Hematopoietic multipotent progenitor cell treated with erythropoietin and hydrocortisone succinate and interleukin-3 and kit ligand, for 4 days (in vitro differentiated cells): ENCODE measurements at places on chromosomes 2 and 18.

GRCh38 chr18:10271481-10271880, 183.0 kb upstream of the APCDD1 start:
- DNase-seq = no peak

DNA sequence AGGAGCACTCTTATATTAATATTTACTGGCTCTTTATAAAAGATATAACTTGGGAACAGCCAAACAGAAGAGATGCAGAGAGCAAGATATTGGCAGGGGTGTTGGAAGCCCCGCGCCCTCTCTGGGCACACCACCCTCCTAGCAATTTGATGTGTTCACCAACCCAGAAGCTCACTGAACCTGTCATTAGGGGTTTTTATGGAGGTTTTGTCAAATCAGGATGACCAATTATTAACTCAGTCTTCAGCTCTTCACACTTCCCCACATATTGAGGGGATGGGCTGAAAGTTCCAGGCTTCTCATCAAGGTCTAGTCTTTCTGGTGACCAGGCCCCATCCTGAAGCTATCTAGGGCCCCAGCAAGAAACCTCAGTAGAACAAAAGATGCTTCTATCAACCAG, 10.9 kb upstream of the INO80D start:
- DNase-seq = no peak

DNA sequence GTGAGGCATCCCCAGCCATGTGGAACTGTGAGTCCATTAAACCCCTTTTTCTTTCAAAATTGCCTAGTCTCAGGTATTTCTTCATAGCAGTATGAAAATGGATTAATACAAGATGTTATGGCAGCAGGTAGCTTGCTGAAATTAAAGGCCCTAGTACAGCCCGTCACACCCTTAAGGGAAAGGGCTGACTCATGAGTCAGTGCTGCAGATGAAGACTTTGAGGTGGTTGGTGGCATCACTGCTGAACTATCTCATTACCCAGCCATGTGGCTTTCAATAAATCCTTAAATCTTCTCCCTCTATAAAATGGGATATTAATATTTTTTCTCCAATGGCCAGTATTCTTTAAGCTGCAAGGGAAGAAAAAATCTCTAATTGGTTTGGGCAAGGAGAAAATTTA, 226.1 kb upstream of the CCDC68 start:
- DNase-seq = no peak

DNA sequence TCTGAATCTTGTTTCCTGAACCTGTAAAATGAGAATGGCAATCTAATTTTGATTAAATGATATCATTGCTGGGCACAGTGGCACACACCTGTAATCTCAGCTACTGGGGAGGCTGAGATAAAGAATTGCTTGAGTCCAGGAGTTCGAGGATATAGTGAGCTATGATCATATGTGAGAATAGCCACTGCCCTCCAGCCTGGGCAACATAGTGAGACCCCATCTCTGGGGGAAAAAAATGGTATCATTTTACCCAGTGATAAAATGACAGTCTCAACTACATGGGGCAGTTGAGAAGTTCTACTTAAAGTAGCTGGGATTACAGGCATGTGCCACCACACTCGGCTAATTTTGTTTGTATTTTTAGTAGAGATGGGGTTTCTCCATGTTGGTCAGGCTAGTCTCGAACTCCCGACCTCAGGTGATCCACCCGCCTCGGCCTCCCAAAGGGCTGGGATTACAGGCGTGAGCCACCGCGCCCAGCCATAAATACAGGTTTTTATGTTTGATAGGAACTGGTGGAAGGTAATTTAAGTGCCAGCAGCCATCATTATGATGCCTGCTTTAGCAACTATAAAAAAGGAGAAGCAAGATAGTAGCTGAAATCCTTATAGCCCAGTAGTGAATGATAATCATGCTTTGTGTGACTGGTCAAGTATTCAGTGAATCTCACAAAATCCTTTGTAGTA, 17.0 kb downstream of the BZW1 start:
- no peak for DNase-seq

DNA sequence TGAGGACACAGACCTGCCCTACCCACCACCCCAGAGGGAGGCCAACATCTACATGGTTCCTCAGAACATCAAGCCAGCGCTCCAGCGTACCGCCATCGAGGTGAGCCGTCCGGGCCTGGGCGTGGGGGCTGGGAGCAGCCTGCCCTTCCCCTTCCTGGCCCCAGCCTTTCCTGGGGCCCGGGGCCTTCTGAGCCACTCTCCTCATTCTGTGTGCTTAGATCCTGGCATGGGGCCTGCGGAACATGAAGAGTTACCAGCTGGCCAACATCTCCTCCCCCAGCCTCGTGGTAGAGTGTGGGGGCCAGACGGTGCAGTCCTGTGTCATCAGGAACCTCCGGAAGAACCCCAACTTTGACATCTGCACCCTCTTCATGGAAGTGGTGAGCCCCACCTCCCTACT, 157.9 kb downstream of the DYSF start:
- DNase-seq = no peak

- no peak for DNase-seq
Measured at GRCh38 chr2:133591164-133591563, 22.9 kb upstream of the NCKAP5 start.

- no peak for DNase-seq
Measured at GRCh38 chr2:105409717-105410116, 10.9 kb upstream of the FHL2 start.

- no peak for DNase-seq
Measured at GRCh38 chr2:13651684-13652131, 935.0 kb downstream of the TRIB2 start.

DNA sequence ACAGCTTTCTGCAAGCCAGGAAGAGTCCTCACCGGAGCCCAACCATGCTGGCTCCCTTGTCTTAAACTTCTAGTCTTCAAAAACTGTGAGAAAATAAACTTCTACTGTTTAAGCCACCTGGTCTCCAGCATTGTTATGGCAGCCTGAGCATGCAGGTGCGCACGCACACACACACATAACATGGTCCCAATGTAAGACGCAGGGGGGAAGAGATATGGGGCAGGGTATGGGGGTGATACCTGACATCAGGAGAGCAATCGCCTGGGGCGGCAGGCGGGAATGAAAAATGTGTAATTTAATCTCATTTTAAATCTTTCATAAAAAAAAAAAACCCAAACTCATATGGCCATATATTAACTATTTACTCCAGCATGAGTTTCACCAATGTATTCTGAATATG, 18.0 kb downstream of the HJURP start:
- DNase-seq = no peak

GRCh38 chr18:50629148-50629631, 69.3 kb downstream of the MAPK4 start:
- DNase-seq = no peak

DNA sequence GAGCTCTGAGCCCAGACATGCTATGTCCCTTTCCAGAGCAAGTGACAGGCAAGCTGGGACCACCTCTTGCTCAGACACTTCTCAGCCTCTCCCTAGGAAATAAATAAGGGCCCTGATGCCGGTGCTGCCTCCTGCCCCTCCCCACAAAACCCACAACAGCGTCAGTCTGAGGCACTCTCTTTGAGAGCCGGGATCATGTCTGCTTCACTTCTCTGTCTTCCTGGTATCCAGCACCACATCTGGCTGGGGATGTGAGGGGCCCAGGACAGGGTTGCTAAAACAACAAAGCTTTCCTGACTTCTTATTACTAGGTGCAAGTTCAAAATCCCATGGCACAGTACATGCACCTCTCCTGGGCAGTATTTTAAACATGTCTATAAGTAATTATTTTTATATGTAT, 103.9 kb upstream of the GLI2 start:
- no peak for DNase-seq

- DNase-seq = no peak
Measured at GRCh38 chr2:54791831-54792230, 68.4 kb downstream of the EML6 start.

GRCh38 chr2:79512442-79513401, at the start of gene CTNNA2:
TSS of gene CTNNA2 (plus strand) at chr2:79513051.
- DNase-seq = peak; percentile 61

DNA sequence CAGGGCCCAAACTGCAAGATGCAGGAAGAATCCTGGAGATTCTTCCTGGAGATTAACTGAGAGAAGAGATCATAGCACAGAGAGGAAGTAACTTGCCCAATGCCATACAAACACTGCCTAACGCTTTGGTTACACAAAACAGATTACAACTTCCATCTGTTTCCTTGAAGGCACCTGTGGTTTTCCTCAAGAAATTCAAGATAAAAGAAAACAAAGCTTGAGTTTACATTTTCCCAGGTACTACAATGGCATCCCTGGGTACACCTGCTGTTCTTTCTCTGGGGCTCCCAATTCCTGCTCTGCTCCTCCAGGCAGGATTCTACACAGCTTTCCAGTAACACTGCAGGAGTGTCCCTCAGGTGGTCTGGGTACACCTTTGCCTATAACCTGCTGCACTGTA, 781.9 kb upstream of the ID2 start:
- DNase-seq = peak; percentile 43

- DNase-seq = peak; percentile 63
Measured at GRCh38 chr2:40758401-40759155, 306.7 kb upstream of the SLC8A1 start.

DNA sequence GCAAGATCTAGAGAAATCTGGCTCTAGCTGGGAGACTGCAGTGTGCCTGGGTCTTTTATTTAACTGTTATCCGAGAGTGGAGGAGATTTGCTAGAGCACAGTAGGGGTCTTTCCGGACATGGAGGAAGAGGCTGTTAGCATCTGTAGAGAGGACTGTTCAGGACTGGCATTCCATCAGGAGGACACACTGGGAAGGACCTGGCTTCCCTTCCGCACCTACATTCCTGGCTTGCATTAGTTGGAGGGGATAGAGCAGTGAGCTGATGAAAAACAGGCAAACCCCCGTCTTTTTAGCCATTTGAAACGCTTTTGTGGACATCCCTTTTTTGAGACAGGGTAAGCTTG, 874 bp upstream of the PIEZO2 start:
- DNase-seq = no peak

GRCh38 chr2:47631792-47632398, 151.1 kb upstream of the MSH6 start:
- DNase-seq = no peak

GRCh38 chr18:34345738-34346137, 121.0 kb upstream of the NOL4 start:
- no peak for DNase-seq

GRCh38 chr2:118738524-118739308, 108.7 kb downstream of the EN1 start:
- DNase-seq = no peak
